ENCODE measurements at places on chromosomes 2 and 18. TPM values are rescaled to one million over a fixed set of nuclear protein-coding genes. Genes with fewer than 3 reads are reported as not detected.

DNA sequence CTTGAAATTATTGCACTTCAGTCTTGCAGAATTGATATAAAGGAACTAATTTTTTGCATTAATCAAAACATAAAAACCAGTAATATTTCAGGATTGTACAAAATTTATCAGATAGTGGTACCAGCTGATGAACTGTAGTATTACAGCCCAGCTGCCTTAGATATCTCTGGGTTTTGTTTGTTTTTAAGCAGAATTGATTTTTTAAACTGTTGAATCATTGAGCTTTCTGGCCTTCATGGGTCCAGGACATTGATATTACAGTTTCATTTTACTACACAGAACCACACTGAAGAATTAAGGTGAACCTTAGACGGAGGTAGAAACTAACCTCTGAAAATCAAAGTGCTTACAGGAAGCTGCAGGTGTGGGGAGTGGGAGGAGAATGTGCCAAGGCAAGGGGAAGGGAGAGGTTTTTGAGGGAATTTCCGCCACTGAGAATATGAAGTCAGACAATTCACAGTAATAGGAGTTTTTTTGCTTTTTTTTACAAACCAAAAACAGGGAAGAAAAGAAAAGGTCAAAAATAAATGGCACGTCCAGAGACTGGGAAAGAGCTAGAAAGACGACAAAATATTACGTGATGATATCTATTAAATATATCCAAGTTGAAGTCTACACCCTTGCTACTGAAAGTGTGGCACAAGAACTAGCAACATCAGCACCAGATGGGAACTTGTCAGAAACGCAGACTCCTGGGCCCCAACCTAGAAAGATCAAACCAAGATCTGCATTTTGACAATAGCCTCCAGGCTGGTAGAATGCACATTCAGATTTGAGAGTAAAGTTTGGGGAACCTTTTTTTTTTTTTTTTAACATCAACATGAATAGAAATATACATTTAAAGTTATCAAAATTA lies 40.8 kb upstream of the SPAG16 start:
- H3K36me3 ChIP-seq, result no peaks in the 10 kb centered on the region
- no peak for DNase-seq
- H3K4me1 ChIP-seq, result no peaks in the 10 kb centered on the region
- H3K27me3 ChIP-seq, result no peaks in the 10 kb centered on the region

Gene CMPK2
- total RNA-seq, result 4.2 TPM

DNA sequence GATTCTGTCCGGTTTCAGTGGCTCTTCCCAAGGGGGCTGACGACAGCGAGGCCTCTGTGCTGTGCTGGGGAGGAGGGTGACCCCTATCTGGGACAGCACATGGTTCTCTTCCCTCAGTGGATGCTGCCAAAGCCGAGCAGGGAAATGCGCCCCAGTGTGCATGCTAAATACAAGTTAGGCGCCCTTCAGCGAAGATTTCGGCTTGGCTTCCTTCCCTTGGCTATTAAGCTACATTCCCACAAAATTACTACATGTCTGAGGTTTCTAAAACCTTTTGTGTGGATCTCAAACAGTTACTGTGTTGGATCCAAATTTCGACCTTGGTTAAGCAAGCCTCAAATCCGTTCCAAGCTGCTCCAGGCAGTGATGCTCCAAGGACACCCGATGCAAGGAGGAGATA lies 440.3 kb downstream of the NRXN1 start:
- H3K4me3 ChIP-seq, result no peak overlapping the region
- no peaks in the 10 kb centered on the region for H3K27me3 ChIP-seq
- H3K36me3 ChIP-seq, result no peaks in the 10 kb centered on the region
- H3K4me1 ChIP-seq, result no peaks in the 10 kb centered on the region
- H3K27ac ChIP-seq, result no peak overlapping the region

- DNase-seq, result no peak
- H3K27ac ChIP-seq, result no peak overlapping the region
- no peak overlapping the region for H3K4me3 ChIP-seq
Observed at GRCh38 chr2:214192711-214193110, 218.1 kb upstream of the VWC2L start.

- peaks cover 16% of the 10 kb centered on the region for H3K4me1 ChIP-seq
- H3K4me3 ChIP-seq, result no peak overlapping the region
- peak overlapping the region; percentile 86 for H3K27ac ChIP-seq
Observed at GRCh38 chr2:85394261-85394681, 15.9 kb downstream of the CAPG start.

DNA sequence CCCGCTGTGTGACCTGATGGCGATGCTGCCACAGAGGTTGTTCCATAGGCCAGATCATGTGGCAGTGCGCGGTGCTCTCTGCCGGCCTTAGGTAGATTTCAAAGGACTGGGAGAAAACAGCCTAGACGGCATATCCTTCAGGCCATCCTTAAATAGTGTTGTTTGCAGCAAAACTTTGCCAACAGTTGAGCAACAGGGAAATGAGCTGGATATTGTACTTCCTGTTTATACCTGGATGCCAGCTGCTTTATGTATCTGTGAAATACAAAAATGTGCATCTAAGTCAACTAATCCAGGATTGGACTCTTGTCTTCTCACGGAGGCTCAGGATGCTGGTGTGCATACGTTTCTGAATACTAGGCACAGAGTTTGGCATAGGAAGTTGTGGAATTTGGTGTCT lies 107.1 kb downstream of the EML6 start:
- no peaks in the 10 kb centered on the region for H3K27me3 ChIP-seq
- no peak overlapping the region for H3K27ac ChIP-seq
- no peaks in the 10 kb centered on the region for H3K4me1 ChIP-seq
- no peak for DNase-seq
- H3K4me3 ChIP-seq, result no peak overlapping the region

Gene BOK
- 40.3 TPM for total RNA-seq

DNA sequence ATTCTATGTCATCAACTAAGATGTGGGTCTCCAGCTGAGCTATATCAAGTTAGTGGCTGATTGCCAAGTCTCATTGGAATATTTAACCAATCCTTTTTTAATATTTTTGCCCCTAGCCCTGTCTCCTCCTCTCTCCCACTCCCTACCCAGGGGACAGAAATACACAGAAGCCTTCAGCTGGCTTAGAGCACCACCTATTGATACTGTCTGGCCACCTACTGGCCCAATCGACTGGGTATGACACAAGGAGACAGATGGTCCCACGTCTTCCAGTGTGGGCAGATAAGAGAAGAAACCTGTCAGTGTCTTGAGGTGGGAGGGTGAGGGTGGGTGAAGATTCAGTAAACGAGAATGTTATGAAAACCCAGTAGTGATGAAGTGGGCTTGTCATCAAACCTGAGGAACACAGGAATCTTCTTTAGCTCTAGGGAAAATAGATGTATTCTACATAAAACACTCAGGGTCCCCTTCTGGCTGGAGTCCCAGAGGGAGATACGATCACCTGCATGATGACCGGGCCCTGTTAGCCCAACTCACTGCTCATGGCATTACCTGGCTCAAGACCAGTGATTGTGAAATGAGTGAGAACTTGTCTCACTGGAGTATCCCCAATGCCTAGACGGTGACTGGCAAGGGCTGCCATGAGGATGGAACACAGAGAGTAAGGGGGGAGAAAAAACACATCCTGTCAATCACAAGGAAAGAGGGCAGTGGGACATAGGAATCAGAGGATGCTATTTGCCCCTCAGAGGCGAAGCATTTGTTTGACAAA lies 26.7 kb downstream of the POLR1A start:
- H3K27ac ChIP-seq, result no peak overlapping the region
- DNase-seq, result no peak
- no peak overlapping the region for H3K4me3 ChIP-seq
- no peaks in the 10 kb centered on the region for H3K36me3 ChIP-seq
- H3K27me3 ChIP-seq, result no peaks in the 10 kb centered on the region
- no peaks in the 10 kb centered on the region for H3K4me1 ChIP-seq

Gene SNTG2
- 6.0 TPM for total RNA-seq

Gene UGGT1
- total RNA-seq, result 57.7 TPM

Gene RFTN2
- 2.3 TPM for total RNA-seq

DNA sequence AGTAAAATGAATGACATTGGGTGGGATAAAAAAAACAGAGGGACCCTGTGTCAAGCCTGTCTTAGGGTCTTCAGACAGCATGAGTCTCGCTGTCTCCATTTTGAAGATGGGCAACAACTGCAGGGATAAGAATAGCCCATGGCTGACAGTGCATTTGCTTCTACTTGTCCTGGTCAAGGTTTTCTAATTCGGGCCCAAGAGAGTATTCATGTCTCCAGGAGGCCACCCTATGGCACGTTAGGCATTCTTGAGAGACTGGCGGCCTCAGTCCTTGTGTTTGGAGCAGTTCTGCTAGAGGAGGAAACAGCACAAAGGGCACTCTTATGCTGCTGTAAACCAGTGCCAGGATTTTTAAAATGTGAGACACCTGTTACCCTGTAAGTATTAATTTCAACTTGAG lies 9.5 kb upstream of the MYL1 start:
- H3K27ac ChIP-seq, result no peak overlapping the region
- no peaks in the 10 kb centered on the region for H3K4me1 ChIP-seq
- DNase-seq, result no peak
- H3K27me3 ChIP-seq, result no peaks in the 10 kb centered on the region
- H3K4me3 ChIP-seq, result no peak overlapping the region

DNA sequence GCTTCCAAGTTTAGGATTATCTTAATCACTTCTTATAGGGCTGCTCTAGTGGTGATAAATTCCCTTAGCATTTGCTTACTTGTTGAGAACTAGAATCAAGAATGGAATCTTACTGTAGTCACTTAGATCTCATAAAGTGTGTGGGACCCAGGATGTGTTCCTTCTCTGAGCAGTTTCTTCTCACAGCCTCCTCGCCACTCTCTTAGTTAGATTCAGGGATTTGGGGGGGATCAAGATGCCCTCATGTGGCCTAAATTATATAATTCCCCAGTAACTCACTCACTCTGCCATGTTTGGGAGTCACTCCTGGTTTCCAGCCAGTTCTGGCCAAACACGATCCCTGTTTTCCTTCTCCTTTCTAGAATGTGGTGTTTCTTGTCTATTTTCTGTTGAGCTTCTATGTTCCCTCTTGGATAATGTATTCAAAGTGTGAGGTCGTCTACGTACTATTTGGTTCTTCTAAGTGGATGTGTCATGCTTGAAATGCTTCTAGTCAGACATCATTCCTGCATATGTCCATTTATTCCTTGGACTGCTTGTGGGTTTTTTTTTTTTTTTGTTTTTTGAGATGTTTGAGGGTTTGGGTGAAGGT lies 414.9 kb upstream of the SYT4 start:
- H3K27ac ChIP-seq, result no peak overlapping the region
- no peaks in the 10 kb centered on the region for H3K4me1 ChIP-seq
- H3K4me3 ChIP-seq, result no peak overlapping the region
- no peaks in the 10 kb centered on the region for H3K27me3 ChIP-seq

Gene PCBP1
- total RNA-seq, result 121 TPM

GRCh38 chr2:11903085-11903606 lies 156.7 kb downstream of the LPIN1 start:
- no peaks in the 10 kb centered on the region for H3K4me1 ChIP-seq
- no peak for DNase-seq
- no peak overlapping the region for H3K27ac ChIP-seq
- no peaks in the 10 kb centered on the region for H3K27me3 ChIP-seq
- no peak overlapping the region for H3K4me3 ChIP-seq

GRCh38 chr2:7116511-7116910 lies 199.3 kb downstream of the RNF144A start:
- DNase-seq, result no peak
- H3K27me3 ChIP-seq, result no peaks in the 10 kb centered on the region
- no peaks in the 10 kb centered on the region for H3K36me3 ChIP-seq

GRCh38 chr2:27356056-27356381 lies 545 bp downstream of the GTF3C2 start:
- DNase-seq, result no peak
- H3K36me3 ChIP-seq, result no peaks in the 10 kb centered on the region
- H3K4me1 ChIP-seq, result peaks cover 2% of the 10 kb centered on the region
- H3K27ac ChIP-seq, result peak overlapping the region; percentile 86

Gene RNU2-63P
- total RNA-seq, result not detected

- no peak overlapping the region for H3K27ac ChIP-seq
- H3K4me1 ChIP-seq, result no peaks in the 10 kb centered on the region
- no peaks in the 10 kb centered on the region for H3K36me3 ChIP-seq
- H3K27me3 ChIP-seq, result no peaks in the 10 kb centered on the region
Observed at GRCh38 chr18:4058179-4058578, 396.9 kb downstream of the DLGAP1 start.

Gene DNMT3A
- 8.2 TPM for total RNA-seq

DNA sequence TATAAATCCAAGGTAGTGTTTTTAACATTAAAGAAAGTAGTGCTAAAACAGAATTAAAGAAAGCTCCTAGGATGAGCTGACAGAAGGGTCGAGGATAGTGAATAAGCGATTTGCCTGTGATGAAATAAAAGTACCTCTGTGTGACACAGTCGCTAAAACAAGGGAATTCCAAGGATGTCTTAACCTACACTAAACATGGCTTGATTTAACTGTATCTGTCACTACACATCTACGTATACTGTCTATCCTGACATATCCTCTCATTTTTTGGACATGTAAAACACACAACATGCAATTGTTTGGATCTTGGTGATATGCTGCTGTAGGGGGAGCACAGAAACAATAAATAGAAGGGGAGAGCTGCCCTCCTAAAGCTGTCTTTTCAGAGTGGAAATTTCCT lies 580.8 kb upstream of the SLC8A1 start:
- no peaks in the 10 kb centered on the region for H3K36me3 ChIP-seq
- no peaks in the 10 kb centered on the region for H3K4me1 ChIP-seq
- no peak overlapping the region for H3K4me3 ChIP-seq
- no peaks in the 10 kb centered on the region for H3K27me3 ChIP-seq
- no peak for DNase-seq

Gene MC2R
- total RNA-seq, result not detected

Gene EMX1
- total RNA-seq, result not detected

Gene ARHGEF33
- total RNA-seq, result 2.2 TPM

Gene C1QL2
- 0.66 TPM for total RNA-seq

Gene SCG2
- not detected for total RNA-seq

Gene GPR45
- total RNA-seq, result not detected

Gene EHD3
- total RNA-seq, result 2.7 TPM

DNA sequence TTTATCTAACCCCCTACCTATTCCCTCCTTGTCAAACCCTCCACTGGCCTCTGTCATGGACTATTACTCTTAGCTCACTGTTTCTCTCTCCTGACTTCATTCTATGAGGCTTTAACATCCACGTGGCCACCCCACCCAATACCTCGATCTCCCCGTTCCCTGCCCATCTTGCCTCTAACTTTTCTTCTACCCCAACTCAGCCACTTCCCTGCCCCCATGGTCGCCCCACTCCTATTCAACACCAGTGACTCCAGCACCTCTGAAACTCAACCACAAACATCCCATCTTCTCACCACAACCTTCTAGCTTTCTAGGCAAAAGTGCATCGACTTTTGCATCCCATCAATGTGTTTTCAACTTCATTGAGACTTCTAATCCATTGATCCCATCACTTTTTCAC lies 94.2 kb upstream of the EPAS1 start:
- no peak for DNase-seq
- no peaks in the 10 kb centered on the region for H3K4me1 ChIP-seq
- no peaks in the 10 kb centered on the region for H3K36me3 ChIP-seq
- H3K4me3 ChIP-seq, result no peak overlapping the region
- no peaks in the 10 kb centered on the region for H3K27me3 ChIP-seq

Gene PCARE
- not detected for total RNA-seq

GRCh38 chr2:208039376-208040110 lies 14.2 kb upstream of the PLEKHM3 start:
- H3K4me1 ChIP-seq, result no peaks in the 10 kb centered on the region
- no peak for DNase-seq
- no peaks in the 10 kb centered on the region for H3K36me3 ChIP-seq

GRCh38 chr2:122148128-122148767 lies 392.8 kb downstream of the TSN start:
- no peaks in the 10 kb centered on the region for H3K36me3 ChIP-seq
- no peaks in the 10 kb centered on the region for H3K4me1 ChIP-seq
- H3K4me3 ChIP-seq, result no peak overlapping the region
